T1000 (cell line): ENCODE measurements at places on chromosomes 5 and 9.

DNA sequence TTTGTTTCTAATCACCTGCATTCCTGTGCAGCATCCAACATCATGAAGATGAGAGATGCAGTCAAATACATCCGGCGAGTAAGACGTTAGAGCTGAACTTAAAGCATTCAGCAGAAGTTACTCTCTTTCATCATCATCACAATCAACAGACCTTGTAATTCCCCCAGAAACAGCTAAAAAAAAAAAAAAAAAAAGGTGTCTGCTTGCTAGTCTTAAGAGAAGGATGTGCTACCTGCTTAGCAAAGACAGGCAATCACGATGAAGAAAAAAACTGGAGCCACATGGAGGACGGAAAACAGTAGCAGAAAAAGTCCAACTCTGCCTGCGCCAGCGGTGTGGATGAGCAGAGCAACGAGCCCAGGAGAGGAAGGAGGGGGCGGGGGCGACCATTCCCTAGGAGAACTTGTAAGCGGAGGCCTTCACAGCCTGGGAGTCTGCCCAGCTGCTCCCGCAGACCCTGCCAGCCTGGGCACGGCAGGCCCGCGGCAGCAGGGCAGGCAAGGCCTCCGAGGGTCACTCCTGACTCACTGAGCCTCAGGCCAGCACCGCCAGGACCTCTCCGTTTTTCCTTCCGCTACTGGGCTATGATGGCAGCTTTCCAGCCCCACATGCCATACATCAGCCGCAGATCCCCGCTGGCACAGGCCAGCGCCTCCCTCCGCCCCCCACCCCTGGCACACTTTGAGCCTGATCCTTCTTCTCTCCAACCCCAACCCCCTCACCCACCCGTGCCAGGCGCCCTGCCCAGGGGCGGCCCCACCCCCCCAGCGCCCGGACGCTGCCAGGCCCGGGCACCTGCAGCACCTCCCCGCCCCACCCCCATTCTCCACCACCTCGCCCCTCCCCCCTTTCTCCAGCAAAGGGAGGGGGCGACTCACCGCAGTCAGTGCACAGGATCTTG is 1.4 kb downstream of the NRG2 start:
- DNase-seq = peak; percentile 63

- DNase-seq = no peak
These were observed 63.3 kb downstream of the ADAMTS16 start for GRCh38 chr5:5203451-5203850.

- DNase-seq = no peak
These were observed 963 bp upstream of the HTR1A start for GRCh38 chr5:63963080-63963735.

DNA sequence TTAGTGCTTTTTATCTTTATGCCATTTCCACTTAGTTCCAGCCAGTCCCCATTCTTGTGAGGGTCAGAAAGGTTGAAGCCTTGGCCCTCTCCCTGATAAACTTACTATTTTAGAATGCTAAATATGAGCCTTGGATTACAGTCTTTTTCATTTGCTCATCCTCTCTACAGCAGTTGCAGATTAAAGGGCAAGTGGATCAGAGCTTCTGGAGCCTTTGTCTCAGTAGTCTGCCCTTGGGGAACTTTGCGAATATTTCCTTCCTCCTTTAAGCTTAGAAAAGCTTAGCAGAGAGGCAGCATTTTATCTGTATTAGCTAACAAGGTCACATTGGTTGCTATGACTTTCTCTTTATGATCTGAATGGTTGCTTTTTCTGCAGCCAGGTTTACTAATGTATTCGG is 11.5 kb downstream of the FSD1L start:
- DNase-seq = no peak

- no peak for DNase-seq
These were observed 1.8 kb downstream of the ARRDC3 start for GRCh38 chr5:91381239-91381773.

DNA sequence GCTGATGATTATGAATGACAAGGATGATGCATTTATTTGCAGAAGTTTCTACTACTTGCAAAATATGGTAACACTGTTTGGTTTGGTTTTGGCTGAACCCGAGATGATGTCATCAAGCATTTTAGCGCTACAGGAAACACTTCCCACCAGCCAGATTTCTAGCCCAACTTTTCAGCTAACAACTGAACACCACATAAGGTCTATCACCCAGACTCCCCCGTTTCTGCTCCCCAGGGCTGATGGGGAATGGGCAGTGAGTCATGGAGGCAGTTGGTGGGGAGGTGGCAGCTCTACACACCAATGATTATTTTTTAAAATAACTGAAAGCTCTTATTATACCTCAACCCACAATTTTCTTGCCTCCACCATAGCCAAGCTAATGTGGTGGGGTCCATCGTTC is 302.9 kb downstream of the CEMIP2 start:
- no peak for DNase-seq

- no peak for DNase-seq
These were observed 764 bp downstream of the CAMLG start for GRCh38 chr5:134738963-134739661.

GRCh38 chr5:153598099-153598498 is 107.6 kb downstream of the GRIA1 start:
- DNase-seq = no peak

GRCh38 chr9:107530679-107531078 is 41.1 kb upstream of the KLF4 start:
- no peak for DNase-seq

- DNase-seq = no peak
These were observed 16.5 kb upstream of the IRX4 start for GRCh38 chr5:1899201-1899600.

DNA sequence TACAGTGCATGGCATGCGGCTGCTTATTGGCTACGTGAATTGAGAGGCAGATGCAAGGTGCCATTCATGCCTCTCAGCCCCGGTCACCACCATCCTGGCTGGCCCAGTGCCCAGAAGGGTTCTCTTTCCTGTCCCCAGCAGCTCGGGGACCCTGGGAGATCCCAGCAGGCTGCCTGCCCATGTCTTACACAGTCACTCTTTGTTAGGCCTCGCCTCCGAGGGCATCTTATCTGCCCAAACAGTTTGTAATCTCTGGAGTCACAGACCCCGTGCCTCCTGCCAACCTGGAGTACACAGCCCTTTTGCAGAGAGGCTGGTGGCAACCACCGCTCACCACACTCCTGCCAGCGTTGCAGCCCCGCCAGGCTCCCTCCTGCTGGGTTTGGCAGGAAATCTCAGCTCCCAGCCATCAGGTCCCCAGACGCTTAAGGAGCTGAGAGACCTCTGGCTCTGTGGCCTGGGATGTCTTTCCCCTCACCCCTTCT is 7.0 kb upstream of the AK1 start:
- no peak for DNase-seq
